Pancreas (tissue), 10 donors: ENCODE measurements at places on chromosomes 12 and 14. TPM values are rescaled to one million over a fixed set of nuclear protein-coding genes. Genes with fewer than 3 reads are reported as not detected.

- H3K27ac ChIP-seq: peak overlapping the region; percentile 46
- peaks cover 28% of the 10 kb centered on the region for H3K4me1 ChIP-seq
- H3K4me3 ChIP-seq: no peak overlapping the region
- DNase-seq: peak; percentile 50
- no peaks in the 10 kb centered on the region for H3K27me3 ChIP-seq
- no peaks in the 10 kb centered on the region for H3K36me3 ChIP-seq
Measured at GRCh38 chr12:63955831-63956666, 111.5 kb downstream of the SRGAP1 start.

GRCh38 chr12:106739318-106739717, 35.2 kb upstream of the RIC8B start:
- H3K4me3 ChIP-seq: no peak overlapping the region
- H3K27ac ChIP-seq: no peak overlapping the region
- H3K4me1 ChIP-seq: peaks cover 8% of the 10 kb centered on the region
- H3K36me3 ChIP-seq: no peaks in the 10 kb centered on the region
- DNase-seq: no peak
- no peaks in the 10 kb centered on the region for H3K27me3 ChIP-seq

- no peak within 1 kb of the TSS for H3K27ac ChIP-seq
- H3K4me3 ChIP-seq: peak within 1 kb of the TSS; percentile 68
- peak; percentile 86 for DNase-seq
Measured at GRCh38 chr12:119876761-119877638, at the start of gene CIT. CIT (minus strand) TSS chr12:119877320; CDS start chr12:119876168, 1,152 bp downstream.

- H3K27me3 ChIP-seq: no peaks in the 10 kb centered on the region
- H3K36me3 ChIP-seq: no peaks in the 10 kb centered on the region
- H3K4me1 ChIP-seq: peaks cover 17% of the 10 kb centered on the region
- H3K27ac ChIP-seq: no peak overlapping the region
- H3K4me3 ChIP-seq: no peak overlapping the region
Measured at GRCh38 chr14:32102152-32102787, 25.2 kb downstream of the ARHGAP5 start.

- no peaks in the 10 kb centered on the region for H3K4me1 ChIP-seq
- H3K27me3 ChIP-seq: no peaks in the 10 kb centered on the region
- H3K36me3 ChIP-seq: no peaks in the 10 kb centered on the region
- H3K4me3 ChIP-seq: no peak overlapping the region
- no peak for DNase-seq
- no peak overlapping the region for H3K27ac ChIP-seq
Measured at GRCh38 chr14:54866588-54866987, 36.0 kb downstream of the GCH1 start.

GRCh38 chr12:108788076-108788782, 56.9 kb upstream of the CORO1C start:
- H3K27ac ChIP-seq: no peak overlapping the region
- no peaks in the 10 kb centered on the region for H3K27me3 ChIP-seq
- peak; percentile 38 for DNase-seq
- H3K4me1 ChIP-seq: no peaks in the 10 kb centered on the region
- no peak overlapping the region for H3K4me3 ChIP-seq
- H3K36me3 ChIP-seq: peaks cover 24% of the 10 kb centered on the region

DNA sequence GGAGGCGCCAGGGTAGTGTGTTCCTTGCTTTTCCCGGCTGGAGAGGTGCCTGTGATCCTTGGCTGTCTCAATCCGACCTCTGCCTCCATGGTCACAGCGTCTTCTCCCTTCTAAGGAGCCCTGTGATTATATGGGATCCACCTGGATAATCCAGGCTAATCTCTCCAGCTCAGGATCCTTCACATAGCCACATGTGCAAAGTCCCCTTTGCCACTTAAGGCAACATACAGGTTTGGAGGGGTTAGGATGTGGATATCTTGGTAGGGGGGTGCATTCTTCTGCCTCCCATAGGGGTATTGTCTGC, 1.2 kb upstream of the HVCN1 start:
- no peak overlapping the region for H3K27ac ChIP-seq
- no peaks in the 10 kb centered on the region for H3K4me1 ChIP-seq
- no peaks in the 10 kb centered on the region for H3K36me3 ChIP-seq
- no peaks in the 10 kb centered on the region for H3K27me3 ChIP-seq
- H3K4me3 ChIP-seq: no peak overlapping the region

- DNase-seq: no peak
- no peaks in the 10 kb centered on the region for H3K36me3 ChIP-seq
- H3K4me1 ChIP-seq: no peaks in the 10 kb centered on the region
- H3K4me3 ChIP-seq: no peak overlapping the region
- no peaks in the 10 kb centered on the region for H3K27me3 ChIP-seq
Measured at GRCh38 chr14:59755409-59756135, 115.0 kb downstream of the RTN1 start.

DNA sequence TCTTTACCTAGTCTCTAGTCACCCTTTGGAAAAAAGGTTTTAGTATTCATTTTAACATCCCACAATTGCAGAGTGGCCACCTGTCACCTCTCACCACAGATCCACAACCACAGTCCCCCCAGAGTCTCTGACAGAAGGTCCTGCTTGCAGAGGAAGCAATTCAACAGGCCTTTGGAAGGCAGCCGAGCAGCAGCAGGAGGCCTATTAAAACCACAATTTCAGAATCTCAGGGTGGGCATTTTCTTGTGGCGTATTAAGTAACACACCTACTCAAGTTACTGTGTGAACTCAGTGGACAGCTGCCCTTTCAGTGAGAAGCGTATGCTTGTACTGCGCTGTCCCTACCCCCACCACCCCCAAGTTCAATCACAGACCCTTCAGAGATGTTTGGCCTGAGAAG, 234.0 kb upstream of the HMGA2 start:
- no peaks in the 10 kb centered on the region for H3K36me3 ChIP-seq
- DNase-seq: no peak
- no peak overlapping the region for H3K27ac ChIP-seq

DNA sequence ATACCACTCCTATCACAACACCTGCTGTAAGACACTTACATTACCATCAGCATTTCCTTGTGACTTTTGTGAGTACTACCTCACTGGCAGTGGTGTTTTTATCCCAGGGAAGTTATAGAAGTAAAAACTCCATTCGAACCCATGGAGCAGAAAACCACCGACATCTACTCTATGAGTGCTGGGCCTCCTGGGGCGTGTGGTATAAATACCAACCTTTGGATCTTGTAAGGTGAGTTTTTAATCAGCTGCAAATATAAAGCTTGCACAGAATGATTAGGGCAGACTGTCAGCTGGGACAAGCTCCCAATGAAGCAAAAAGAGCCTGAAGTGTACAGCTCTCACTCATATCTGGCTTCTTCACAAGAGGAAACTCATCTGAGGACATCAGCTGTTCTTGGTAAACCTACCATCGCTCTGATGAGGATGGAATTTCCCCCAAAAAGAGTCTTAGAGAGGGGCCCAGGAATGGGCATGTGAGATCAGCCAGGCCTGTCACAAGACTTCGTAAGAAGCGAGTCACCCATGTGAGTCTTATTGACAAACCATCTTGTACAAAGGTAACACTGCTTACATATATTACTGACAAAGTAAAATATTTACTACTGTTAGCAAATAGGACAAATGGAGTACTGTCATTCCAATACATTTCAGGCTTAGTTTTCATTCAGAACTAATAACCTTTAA, 170.0 kb downstream of the SLC5A8 start:
- H3K27me3 ChIP-seq: no peaks in the 10 kb centered on the region
- no peak overlapping the region for H3K27ac ChIP-seq
- no peak overlapping the region for H3K4me3 ChIP-seq
- no peaks in the 10 kb centered on the region for H3K36me3 ChIP-seq

- no peak overlapping the region for H3K4me3 ChIP-seq
- no peaks in the 10 kb centered on the region for H3K4me1 ChIP-seq
- no peaks in the 10 kb centered on the region for H3K36me3 ChIP-seq
- H3K27ac ChIP-seq: no peak overlapping the region
Measured at GRCh38 chr12:98453492-98453891, 61.9 kb upstream of the TMPO start.

DNA sequence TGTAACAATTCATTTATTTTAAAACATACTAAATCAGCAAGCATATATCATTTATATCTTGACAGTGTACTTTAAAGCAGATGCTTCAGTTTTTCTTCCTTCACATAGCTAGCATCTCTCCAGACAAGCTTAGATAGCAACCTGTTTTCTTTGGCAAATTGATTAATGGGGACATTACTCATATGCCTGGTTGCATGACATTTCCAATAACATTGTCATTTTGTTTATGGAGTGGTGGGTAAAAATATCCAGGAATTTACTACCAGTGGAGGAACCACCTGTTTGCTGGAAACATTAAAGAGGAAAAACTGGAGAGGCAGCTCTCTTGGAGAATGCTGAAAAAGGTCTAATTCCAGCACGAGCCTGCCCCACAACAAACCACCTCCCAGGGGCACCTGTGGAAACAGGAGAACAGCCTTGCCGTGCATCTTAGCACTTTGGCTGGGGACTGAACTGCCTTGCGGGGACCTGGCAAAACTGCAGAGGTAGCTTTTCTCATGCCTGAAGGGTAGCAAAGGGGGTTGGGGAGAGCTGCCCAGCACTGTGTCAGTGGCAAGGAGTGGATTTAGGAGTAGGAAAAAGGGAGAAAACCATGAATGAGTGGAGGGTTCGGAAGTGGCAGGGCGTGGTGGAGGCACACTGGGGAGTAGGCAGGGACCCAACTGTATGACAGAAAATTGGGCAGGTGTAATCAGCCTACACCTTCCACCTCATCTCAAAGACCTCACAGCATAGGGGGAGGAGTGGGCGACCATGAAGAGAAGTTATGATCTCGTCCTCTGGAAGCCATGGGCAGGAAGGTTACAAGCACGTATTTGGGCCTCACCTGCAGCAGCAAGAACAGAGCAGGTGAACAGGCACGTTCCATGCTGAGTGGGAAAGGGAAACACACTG, 11.7 kb upstream of the CREBL2 start:
- DNase-seq: no peak
- H3K27ac ChIP-seq: no peak overlapping the region
- no peak overlapping the region for H3K4me3 ChIP-seq
- H3K36me3 ChIP-seq: no peaks in the 10 kb centered on the region

DNA sequence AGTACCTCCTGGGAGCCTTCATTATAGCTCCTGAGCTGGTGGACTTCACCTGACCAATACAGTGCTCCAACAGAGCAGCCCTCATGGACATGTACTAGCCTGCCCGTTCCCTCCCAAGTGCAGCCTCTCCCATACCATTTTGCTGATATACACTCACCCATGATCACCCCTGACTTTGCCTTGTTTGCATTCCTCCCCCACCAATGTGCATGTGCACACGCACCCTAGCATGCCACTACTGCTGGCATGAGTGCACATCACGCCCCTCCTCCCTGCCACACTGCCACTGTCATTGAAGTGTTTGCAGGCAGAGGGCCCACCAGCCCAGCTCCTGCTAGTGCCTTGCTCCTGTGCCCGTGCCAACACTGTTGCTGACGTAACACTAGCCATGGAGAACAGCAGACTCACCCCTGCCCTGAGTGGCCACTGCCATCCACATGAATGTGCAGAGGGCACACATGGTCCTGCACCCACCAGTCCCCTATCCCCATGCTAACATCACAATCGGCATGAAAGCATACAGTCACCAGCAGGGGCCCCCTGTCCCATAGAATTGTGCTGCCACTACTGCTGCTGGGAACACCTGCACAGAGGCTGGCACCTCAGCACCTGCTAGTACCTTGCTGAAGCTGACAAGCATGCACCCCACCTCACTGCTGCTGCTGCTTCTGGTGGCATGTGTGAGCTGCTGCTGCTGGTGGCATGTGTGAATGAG, 110.3 kb downstream of the SINHCAF start:
- H3K4me1 ChIP-seq: no peaks in the 10 kb centered on the region
- H3K27me3 ChIP-seq: no peaks in the 10 kb centered on the region
- H3K36me3 ChIP-seq: no peaks in the 10 kb centered on the region
- no peak overlapping the region for H3K27ac ChIP-seq

GRCh38 chr12:623172-623864, 39.9 kb downstream of the NINJ2 start:
- no peaks in the 10 kb centered on the region for H3K27me3 ChIP-seq
- H3K27ac ChIP-seq: no peak overlapping the region
- H3K36me3 ChIP-seq: no peaks in the 10 kb centered on the region
- no peak overlapping the region for H3K4me3 ChIP-seq
- DNase-seq: no peak

- H3K27ac ChIP-seq: peak overlapping the region; percentile 4
- no peaks in the 10 kb centered on the region for H3K36me3 ChIP-seq
- no peaks in the 10 kb centered on the region for H3K4me1 ChIP-seq
- no peak overlapping the region for H3K4me3 ChIP-seq
Measured at GRCh38 chr12:15152868-15153267, 68.3 kb downstream of the RERG start.

- no peaks in the 10 kb centered on the region for H3K36me3 ChIP-seq
- no peaks in the 10 kb centered on the region for H3K27me3 ChIP-seq
- no peak overlapping the region for H3K4me3 ChIP-seq
- H3K4me1 ChIP-seq: no peaks in the 10 kb centered on the region
Measured at GRCh38 chr14:38238878-38239277, 17.0 kb downstream of the CLEC14A start.

- no peak overlapping the region for H3K27ac ChIP-seq
- no peak overlapping the region for H3K4me3 ChIP-seq
Measured at GRCh38 chr12:107917912-107918800, 143.7 kb downstream of the ASCL4 start.

DNA sequence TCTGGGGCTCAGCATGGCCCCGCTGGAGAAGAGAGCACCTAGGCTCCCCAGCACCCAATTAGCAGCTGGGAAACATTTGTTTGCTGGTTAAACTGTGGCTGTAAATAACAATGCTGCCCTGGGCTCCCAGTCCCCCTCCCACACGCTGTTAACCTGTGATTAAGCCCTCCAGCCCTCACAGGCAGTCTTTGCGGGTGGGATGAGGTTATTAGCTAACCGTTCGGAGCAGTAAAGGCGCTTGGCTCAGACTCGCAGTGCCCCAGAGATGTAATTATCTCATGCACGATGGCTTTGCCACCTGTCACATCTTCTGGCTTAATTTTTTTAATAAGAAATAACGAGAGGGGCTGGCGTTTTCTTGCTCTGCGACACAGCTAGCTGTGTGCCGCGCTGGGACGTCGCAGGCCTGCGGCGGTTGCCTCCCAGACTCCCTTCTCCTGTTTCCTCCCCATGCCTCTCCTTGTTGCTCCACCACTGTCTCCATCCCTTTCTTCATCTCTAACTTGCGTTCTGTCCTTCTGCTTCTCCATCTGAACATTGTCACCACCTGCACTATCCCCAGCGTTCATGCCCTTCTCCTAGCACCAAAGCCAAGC, 239.2 kb upstream of the FKBP4 start:
- no peaks in the 10 kb centered on the region for H3K36me3 ChIP-seq
- no peak for DNase-seq
- H3K27me3 ChIP-seq: no peaks in the 10 kb centered on the region
- H3K4me1 ChIP-seq: no peaks in the 10 kb centered on the region
- no peak overlapping the region for H3K4me3 ChIP-seq

GRCh38 chr12:21666722-21667121, 9.1 kb upstream of the LDHB start:
- H3K4me3 ChIP-seq: no peak overlapping the region
- H3K27ac ChIP-seq: no peak overlapping the region
- H3K27me3 ChIP-seq: no peaks in the 10 kb centered on the region
- H3K36me3 ChIP-seq: no peaks in the 10 kb centered on the region
- DNase-seq: no peak

ADAM21 gene
- 0.05 TPM for polyA plus RNA-seq

MAP1LC3B2 gene
- polyA plus RNA-seq: 0.68 TPM

TIMM9 gene
- 36.5 TPM for polyA plus RNA-seq

CD163L1 gene
- 0.54 TPM for polyA plus RNA-seq

KSR2 gene
- polyA plus RNA-seq: 1.1 TPM

PLEKHG7 gene
- 0.42 TPM for polyA plus RNA-seq

SMCO2 gene
- polyA plus RNA-seq: not detected

MIP gene
- not detected for polyA plus RNA-seq

TEX52 gene
- not detected for polyA plus RNA-seq

CACNA1C gene
- 3.8 TPM for polyA plus RNA-seq

ESR2 gene
- 0.09 TPM for polyA plus RNA-seq

PIP4K2C gene
- 5.3 TPM for polyA plus RNA-seq

MORN3 gene
- 0.49 TPM for polyA plus RNA-seq
